ENCODE measurements at places on chromosomes 6 and 20.

GRCh38 chr20:24597051-24597450, 127.6 kb downstream of the SYNDIG1 start:
- DNase-seq: no peak

DNA sequence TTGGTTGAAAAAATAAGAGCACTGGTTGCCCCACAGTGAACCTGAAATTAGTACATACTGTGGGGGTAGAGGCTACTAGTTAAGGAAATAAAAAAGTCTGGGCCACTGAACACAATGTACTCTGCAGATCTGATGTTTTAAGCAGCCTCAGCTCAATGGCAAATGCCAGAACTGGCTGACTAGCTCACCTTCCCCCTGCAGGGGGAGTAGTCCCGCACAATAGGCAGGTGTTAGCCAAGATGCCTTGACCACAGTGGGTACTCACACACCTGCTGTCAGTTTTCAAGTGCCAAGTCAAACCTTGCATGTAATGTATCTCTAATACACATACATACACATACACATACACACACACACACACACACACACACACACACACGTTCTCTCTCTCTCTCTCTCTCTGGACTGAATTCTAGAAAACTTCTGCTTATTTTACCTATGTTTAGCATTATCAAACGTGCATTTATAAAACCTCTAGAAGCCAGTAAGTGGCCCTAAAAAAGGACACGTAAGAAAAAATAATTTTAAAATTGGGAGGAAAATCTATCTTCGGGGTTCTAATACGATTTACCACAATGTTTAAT, 36.1 kb downstream of the GMDS start:
- peak; percentile 53 for DNase-seq

GRCh38 chr6:160071805-160072690, 49.6 kb upstream of the SLC22A1 start:
- DNase-seq: peak; percentile 31

GRCh38 chr6:25482996-25483395, 169.0 kb upstream of the SCGN start:
- no peak for DNase-seq

GRCh38 chr6:158575550-158575949, 15.7 kb downstream of the TMEM181 start:
- no peak for DNase-seq

Data from glutamatergic neuron (in vitro differentiated cells).